A549 treated with ZK216348 at 1 μM for 4 hours (cell line): ENCODE measurements at places on chromosomes 12 and 14. TPM values are rescaled to one million over a fixed set of nuclear protein-coding genes. Genes with fewer than 3 reads are reported as not detected.

The E2F7 gene
- total RNA-seq: 4.3 to 9.2 TPM (median 7.7 TPM) in 5 replicates

The CMA1 gene
- not detected in 5 replicates for total RNA-seq

The TCL1B gene
- total RNA-seq: not detected in 5 replicates

The MYF5 gene
- total RNA-seq: not detected in 5 replicates

The KLHL33 gene
- not detected in 5 replicates for total RNA-seq

The SLCO1B1 gene
- 0.15 to 0.53 TPM (median 0.26 TPM) in 5 replicates for total RNA-seq

The EPS8 gene
- total RNA-seq: 40.2 to 52.8 TPM (median 50.1 TPM) in 5 replicates

The SLC5A8 gene
- total RNA-seq: not detected in 5 replicates

The BCAT1 gene
- 9.1 to 12.2 TPM (median 10.3 TPM) in 5 replicates for total RNA-seq

The PLA2G1B gene
- total RNA-seq: not detected in 5 replicates

The DBX2 gene
- total RNA-seq: not detected in 5 replicates

The ADAM21 gene
- not detected in 5 replicates for total RNA-seq

The CRADD gene
- 9.1 to 17.1 TPM (median 10.3 TPM) in 5 replicates for total RNA-seq

The DEGS2 gene
- total RNA-seq: 0.91 to 2.0 TPM (median 1.6 TPM) in 5 replicates

The SPTB gene
- 0.91 to 1.6 TPM (median 1.4 TPM) in 5 replicates for total RNA-seq

The KRT77 gene
- total RNA-seq: not detected in 5 replicates

The OTX2 gene
- not detected in 5 replicates for total RNA-seq

The TUNAR gene
- not detected in 5 replicates for total RNA-seq

The PLEKHH1 gene
- 3.3 to 5.4 TPM (median 3.7 TPM) in 5 replicates for total RNA-seq

The NEDD8 gene
- 456 to 538 TPM (median 471 TPM) in 5 replicates for total RNA-seq

The TAS2R46 gene
- total RNA-seq: not detected in 5 replicates

The RPL10L gene
- total RNA-seq: not detected in 5 replicates

The RASSF9 gene
- total RNA-seq: 0.39 to 1.0 TPM (median 0.88 TPM) in 5 replicates

The MYO1H gene
- not detected in 5 replicates for total RNA-seq

The TMTC2 gene
- total RNA-seq: 0.91 to 1.6 TPM (median 1.2 TPM) in 5 replicates

The PZP gene
- not detected in 5 replicates for total RNA-seq

The EXOC3L4 gene
- total RNA-seq: 1.0 to 1.8 TPM (median 1.7 TPM) in 5 replicates

The OTOGL gene
- not detected in 5 replicates for total RNA-seq

The PROX2 gene
- not detected in 5 replicates for total RNA-seq

The NXPH4 gene
- 2.7 to 6.3 TPM (median 5.1 TPM) in 5 replicates for total RNA-seq

The NRXN3 gene
- 1.0 to 1.3 TPM (median 1.2 TPM) in 5 replicates for total RNA-seq

The RDH16 gene
- 0.11 to 0.24 TPM (median 0.14 TPM) in 4 of 5 replicates, not detected in the other for total RNA-seq

The TMCC3 gene
- total RNA-seq: 0.83 to 1.6 TPM (median 1.4 TPM) in 5 replicates

The CLEC4C gene
- total RNA-seq: not detected in 5 replicates

The PTGDR gene
- total RNA-seq: not detected in 5 replicates
